Cardiac muscle cell (in vitro differentiated cells and primary cell): ENCODE measurements at places on chromosomes 2 and 18. TPM values are rescaled to one million over a fixed set of nuclear protein-coding genes. Genes with fewer than 3 reads are reported as not detected.

The TTC27 gene
- 10.2 and 14.9 TPM in 2 replicates for total RNA-seq

The SCYGR4 gene
- not detected in 2 replicates for total RNA-seq

The TWIST2 gene
- not detected in 2 replicates for total RNA-seq

The NEB gene
- 1.2 and 2.4 TPM in 2 replicates for total RNA-seq

The METTL4 gene
- total RNA-seq = 3.2 and 7.5 TPM in 2 replicates

The GAL3ST2 gene
- total RNA-seq = 0.18 and 1.2 TPM in 2 replicates

The NPPC gene
- 0.39 TPM in 1 of 2 replicates, not detected in the other for total RNA-seq

DNA sequence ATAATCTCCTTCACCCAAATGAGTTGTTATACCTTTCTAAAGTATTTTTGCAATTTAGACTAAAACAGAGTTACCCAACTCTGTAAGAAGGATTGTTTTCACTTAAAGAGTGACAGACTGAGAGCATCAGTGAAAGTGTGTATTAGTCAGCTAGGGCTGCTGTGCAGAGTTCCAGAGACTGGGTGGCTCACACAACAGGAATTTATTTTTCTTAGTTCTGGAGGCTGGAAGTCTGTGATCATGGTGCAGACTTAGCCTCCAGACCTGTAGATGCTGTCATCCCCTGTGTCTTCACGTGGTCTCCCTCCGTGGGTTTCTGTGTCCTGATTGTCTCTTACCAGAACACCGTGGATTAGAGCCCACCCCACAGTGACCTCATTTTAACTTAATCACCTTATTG lies 40.0 kb downstream of the BCL2L11 start:
- no peak overlapping the region for H3K27ac ChIP-seq
- no peak overlapping the region for H3K4me3 ChIP-seq
- no peaks in the 10 kb centered on the region for H3K27me3 ChIP-seq
- no peaks in the 10 kb centered on the region for H3K36me3 ChIP-seq
- peaks cover 10% of the 10 kb centered on the region for H3K4me1 ChIP-seq

DNA sequence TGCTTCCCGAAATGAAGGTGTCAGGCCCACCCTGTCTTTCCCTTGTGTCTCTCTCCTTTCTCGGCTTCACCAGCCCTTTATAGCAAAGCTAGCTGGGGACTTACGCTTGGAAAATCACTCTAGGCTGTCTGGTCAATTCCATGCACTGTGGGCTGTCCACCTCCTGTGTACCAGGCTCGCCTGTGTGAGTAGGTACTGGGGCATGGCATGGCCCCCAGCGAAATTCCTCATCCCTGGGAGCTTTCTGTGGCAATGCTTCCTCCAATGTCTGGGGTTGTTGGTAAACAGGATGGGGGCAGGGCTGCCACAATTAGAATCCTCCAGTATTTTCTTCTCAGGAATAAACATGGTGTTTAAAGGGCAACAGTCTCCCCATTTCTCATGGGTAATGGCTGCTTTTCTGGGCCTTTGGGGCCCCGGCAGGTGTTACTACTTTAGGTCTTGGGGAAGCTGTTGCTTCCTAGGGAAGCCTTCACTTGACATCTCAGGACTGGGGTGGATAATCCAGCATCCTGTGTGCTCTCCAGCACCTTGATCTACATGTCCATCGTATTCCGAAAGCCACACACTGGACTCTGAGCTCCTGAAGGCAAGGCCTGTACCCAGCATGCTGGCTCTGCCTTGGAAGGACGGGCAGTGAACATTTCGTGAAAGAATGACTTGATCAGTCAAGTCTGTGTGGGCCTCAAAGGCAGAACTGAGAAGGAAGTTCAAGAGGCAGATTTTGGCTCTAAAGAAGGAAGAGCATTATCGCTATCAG lies 21.1 kb downstream of the RHOB start:
- H3K27me3 ChIP-seq = no peaks in the 10 kb centered on the region
- no peak for DNase-seq
- no peaks in the 10 kb centered on the region for H3K36me3 ChIP-seq
- H3K27ac ChIP-seq = no peak overlapping the region

DNA sequence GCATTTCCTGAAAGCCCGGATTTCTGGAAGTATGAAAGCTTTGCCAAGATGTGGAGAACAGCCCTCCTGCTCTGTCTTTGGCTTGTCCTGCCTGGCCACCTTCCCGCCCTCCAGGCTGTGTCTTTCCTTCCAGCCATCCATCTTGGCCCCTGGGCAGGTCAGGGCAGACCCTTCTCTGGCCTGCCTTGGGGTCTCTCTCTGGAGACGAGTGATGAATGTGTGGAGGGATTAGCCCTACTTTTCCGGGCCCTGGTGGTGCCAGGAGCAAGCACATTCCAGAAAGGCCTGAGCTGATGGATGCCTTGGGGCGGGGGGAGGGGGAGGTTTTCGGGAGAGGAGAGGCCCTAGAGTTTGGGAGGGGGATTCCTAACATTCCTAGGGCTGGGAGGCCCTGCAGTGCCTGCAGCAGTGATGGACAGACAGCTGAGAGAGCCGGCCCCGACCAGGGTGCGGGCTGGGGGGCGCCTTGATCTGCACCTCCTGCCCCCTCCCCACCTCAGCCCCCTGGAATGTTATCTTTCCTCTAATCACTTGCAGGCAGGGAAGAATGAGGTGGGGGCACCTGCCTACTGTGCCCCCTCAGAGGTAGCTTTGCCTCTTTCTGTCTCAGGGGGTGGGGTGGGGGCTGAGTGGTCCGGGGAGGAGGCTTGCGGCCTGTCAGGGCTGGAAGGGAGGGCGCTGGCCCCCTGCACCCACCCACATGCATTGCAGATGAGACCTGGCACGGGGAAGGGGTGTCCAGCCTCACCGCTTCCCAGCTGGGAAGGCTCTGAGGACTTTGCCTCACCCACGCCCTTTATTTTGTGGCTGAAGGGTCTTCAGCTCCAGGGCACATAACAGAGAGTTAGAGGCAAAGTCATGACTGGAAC lies 156.2 kb downstream of the DDX1 start:
- DNase-seq = peak; percentile 4
- peak overlapping the region; percentile 91 for H3K27ac ChIP-seq
- H3K36me3 ChIP-seq = no peaks in the 10 kb centered on the region

DNA sequence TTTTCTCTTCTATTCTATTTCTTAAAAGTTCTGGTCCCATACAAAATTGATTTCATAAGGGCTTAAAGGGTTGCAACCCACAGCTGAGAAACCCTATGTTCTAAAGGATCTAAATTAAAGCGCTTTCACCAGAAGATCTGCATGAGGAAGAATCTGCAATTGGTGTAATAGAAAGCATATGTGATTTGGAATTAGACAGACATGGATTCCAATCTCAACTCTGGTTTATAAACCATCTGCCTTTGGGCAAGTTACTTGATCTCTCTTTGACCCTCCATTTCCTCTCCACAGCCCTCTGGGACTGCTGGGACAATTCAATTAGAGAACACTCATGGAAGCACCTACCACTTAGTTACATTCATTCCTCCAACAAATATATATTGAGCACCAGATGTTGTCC lies 178.7 kb downstream of the ANTXR1 start:
- no peak overlapping the region for H3K4me3 ChIP-seq
- peaks cover 15% of the 10 kb centered on the region for H3K36me3 ChIP-seq
- no peaks in the 10 kb centered on the region for H3K27me3 ChIP-seq
- DNase-seq = no peak
- no peak overlapping the region for H3K27ac ChIP-seq

DNA sequence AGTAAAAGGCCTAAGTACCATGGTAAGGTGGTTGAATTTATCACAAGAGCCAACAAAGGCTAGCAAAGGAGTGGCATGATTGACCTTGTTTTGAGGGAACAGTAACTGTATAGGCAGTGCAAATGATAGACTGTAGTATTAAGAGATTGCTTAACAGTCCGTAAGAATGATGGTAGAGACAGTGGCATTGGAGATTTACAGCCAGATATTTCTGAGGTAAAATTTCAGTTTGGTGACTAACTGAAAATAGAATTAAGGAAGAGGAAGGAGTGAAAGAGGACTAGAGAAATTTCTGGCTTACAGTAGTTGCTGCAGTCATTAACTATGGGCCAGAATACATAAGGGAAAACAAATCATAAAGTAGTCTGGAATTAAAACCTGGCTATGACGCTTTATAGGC lies 4.4 kb upstream of the BAZ2B start:
- no peaks in the 10 kb centered on the region for H3K27me3 ChIP-seq
- H3K36me3 ChIP-seq = no peaks in the 10 kb centered on the region
- no peak overlapping the region for H3K4me3 ChIP-seq
- peak overlapping the region; percentile 19 for H3K27ac ChIP-seq
- no peak for DNase-seq
- peaks cover 8% of the 10 kb centered on the region for H3K4me1 ChIP-seq

DNA sequence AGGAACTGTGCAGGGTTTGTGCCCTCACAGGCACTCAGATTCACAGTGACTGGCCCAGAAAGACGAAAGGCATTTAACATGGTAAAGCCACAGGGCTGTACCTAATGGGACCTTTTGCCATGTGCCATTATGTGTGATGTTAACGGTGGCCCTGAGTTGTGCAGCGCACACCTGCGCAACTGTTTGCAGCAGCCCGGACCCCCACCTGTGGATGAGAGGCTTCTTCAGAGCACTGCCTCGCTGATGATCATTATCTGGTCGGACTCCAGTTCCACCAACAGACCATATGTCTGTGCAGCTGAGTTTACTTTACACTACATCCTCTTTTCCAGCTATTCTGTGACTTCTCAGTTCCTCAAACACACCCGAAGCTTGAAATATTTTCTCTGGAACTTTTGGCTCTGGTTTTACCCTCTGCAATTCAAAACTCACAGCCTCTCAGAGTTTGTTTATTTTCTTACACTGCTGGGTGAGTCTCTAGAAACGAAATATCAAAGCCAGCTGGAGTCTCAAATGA lies 35.6 kb upstream of the UBE2F start:
- no peak for DNase-seq
- H3K27ac ChIP-seq = no peak overlapping the region
- H3K36me3 ChIP-seq = no peaks in the 10 kb centered on the region
- no peaks in the 10 kb centered on the region for H3K27me3 ChIP-seq

DNA sequence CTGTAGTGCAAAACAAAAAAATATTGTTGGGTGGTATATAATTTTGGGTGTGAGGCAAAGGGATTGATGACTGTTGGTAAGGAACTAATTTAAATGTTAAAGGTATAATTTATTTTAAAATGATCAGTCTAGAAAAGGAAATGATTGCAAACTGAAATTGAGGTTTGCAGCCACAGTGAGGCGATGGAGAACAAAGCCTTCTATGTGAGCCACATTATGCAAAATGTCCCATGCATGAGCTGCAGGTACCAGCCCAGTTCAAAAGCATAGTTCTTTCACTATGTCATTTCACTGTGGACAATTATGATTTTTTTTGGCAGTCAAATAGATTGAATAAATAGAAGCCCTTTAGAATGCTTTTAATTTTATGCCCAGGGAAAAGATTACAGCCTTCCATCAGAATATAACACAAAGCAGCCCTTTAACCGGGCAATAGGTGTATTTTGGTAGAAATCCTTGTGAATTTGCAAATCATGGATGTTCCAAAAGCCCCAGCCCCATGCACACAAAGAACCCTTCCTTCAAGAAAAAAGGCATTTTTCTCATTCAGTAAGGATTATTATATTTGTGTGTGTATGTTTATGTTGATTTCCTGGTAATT lies 1.7 kb downstream of the MAP2 start:
- H3K27ac ChIP-seq = no peak overlapping the region
- peak; percentile 32 for DNase-seq
- no peaks in the 10 kb centered on the region for H3K4me1 ChIP-seq
- no peaks in the 10 kb centered on the region for H3K36me3 ChIP-seq
